ENCODE measurements at places on chromosomes 12 and 14.

DNA sequence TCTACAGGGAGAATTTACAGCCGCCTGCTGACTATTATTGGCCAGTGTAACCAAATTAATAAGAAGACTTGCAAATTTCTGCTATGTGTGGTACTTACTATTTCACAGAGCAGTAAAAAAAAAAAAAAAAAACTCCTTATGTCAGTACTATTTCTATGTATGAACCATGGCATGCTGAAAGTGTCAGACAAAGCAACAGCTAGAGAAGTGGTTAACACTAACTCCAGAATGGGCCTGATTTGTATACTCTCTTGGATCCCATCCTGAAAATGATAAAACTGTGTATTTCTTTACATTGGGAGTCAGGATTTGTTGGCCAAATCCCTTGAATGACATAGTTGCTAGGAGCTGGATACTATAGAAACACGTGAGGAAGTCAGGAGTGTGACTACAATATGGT lies 416.8 kb downstream of the EGLN3 start:
- DNase-seq, result no peak

GRCh38 chr12:61667676-61668075 lies 592.5 kb upstream of the USP15 start:
- no peak for DNase-seq

DNA sequence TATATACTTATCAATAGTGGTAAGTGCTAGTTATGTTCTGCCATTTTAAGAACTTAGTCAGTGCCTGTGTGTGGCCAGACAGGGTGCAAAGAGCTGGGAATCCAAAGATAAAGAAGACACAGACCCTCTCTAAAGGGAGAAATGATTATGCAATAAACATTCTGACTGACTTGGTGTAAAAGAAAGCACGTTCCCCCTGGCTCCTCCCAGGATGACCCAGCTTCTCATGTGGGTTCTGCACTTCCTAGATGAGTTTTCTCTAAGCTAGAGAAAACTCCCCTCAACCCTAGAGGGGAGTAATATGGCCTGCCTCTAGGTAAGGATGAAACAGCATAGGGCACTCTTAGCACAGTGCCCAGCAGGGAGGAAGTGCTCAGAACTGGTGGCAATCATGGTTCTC lies 231.2 kb downstream of the VRK1 start:
- no peak for DNase-seq

GRCh38 chr14:65167072-65167645 lies 64.8 kb upstream of the MAX start:
- no peak for DNase-seq

GRCh38 chr12:7499636-7500035 lies 3.9 kb downstream of the CD163 start:
- no peak for DNase-seq

DNA sequence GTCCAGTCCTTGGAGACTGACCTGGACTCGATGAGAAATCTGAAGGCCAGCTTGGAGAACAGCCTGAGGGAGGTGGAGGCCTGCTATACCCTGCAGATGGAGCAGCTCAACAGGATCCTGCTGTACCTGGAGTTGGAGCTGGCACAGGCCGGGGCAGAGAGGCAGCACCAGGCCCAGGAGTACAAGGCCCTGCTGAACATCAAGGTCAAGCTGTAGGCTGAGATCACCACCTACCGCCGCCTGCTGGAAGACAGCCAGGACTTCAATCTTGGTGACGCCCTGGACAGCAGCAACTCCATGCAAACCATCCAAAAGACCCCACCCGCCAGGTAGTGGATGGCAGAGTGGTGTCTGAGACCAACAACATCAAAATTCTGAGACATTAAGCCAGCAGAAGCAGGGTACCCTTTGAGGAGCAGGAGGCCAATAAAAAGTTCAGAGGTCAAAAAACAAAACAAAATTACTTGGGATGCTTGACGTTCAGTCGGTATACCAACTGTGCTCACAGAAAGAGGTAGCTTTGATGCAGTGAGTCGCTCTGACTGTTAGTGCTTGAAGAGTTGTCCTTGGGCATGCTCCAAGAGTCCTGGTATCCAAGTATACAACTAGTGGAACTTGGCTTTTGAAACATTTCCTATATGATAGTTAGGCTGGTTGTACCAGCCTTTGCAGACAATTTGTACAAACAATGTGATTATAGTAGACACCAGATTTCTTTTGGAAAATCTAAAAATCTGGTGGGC lies 4.8 kb downstream of the MED6 start:
- DNase-seq, result no peak

DNA sequence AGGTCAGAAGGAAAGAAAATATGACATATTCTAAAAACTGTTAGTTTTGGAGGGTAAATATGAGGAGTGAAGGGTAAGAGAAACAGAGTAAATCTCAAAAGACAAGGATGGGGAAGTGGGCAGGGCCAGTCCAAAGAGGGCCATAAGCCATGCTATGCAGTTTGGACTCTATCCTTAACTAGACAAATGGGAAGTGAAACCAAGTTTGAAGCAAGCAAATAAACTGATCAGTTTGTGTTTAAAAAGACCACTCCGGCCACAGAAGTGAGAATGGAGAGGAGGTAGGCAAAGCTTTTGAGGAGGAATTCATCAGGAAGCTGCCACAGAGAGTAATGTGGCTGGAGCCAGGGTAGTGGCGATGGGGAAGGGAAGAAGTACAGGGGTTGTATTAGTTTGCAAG lies 37.5 kb upstream of the DAAM1 start:
- no peak for DNase-seq

- no peak for DNase-seq
These were observed 31.5 kb downstream of the MDM2 start for GRCh38 chr12:68839183-68840147.

- DNase-seq, result no peak
These were observed 9.9 kb downstream of the KRT83 start for GRCh38 chr12:52311285-52311648.

DNA sequence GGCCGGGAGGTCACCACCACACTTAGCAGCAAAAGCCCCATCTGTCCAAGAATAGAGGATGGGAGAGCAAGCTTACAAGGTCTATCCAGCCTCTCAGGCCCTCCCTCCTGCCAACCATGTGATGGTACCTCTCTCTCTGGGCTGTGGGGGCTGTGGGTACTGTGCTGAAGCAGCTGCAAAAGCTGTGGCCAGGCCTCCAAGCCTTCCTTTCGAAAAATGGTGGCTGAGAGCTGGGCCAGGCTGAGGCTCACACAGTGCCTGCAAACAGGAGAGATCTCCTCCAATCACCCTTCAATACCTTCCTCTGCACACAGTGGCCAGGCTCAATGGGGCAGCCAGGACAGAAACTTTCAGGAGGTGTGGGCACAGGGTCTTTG lies 1.1 kb downstream of the IPO4 start:
- no peak for DNase-seq

All from NK-92 treated with Interleukin-12 subunit alpha and Interleukin-12 subunit beta, amount 100 ng/mL, for 24 hours (cell line).